ENCODE measurements at places on chromosomes 5 and 9.
A peak's percentile ranks its signal among the peaks of the same experiment; 100 is the strongest.

- no peak for DNase-seq
Measured at GRCh38 chr5:81534441-81534840, 140.5 kb upstream of the ACOT12 start.

DNA sequence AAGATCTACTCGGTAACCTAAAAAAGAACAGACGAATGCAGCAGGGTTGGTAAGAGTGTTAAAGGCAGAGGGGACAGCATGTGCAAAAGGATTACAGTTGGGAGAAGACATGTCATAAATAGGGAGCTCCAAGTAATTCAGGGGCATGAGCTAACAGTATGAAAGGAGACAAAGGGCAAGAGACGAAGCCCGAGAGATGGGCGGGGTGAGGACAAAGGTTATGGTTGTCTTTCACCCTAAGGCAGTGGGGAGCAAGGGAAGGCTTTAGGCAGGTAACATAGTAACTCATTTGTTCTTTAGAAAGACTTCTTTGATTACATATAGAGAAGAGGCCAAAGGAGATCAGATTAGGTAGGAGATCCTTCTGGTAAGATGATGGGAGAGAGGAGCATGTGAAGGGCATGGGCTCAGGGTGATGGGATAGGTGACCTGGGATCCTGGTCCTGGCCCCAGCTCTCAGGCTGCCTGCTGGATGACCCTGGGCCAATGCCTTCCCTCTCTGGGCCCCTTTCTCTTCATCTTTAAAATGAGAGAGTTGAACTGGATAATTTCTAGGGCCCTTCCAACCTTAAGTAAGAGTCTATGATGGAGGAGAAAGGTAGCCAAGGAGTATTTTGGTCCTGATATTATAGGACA, 19.5 kb downstream of the MORN5 start:
- no peak for DNase-seq

GRCh38 chr9:93130861-93131481, 3.1 kb downstream of the NINJ1 start:
- DNase-seq, result no peak

DNA sequence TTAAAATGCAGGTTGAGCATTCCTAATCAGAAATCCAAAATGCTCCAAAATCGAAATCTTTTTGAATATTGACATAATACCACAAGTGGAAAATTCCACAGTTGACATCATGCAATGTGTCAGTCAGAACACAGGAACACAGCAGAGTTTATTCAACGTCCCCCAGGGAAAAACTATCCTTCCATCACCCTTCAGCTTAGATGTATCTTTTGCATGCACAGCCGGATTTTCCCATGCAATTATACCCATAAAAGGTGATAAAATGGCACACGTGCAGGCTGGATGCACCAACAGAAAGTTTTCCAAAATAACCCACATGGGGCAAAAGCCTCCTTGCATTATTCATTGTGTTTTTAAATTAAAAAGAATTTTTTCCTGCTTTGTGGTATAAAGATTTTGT, 71.2 kb downstream of the RAB24 start:
- no peak for DNase-seq

- DNase-seq, result no peak
Measured at GRCh38 chr5:34616651-34617050, 39.5 kb upstream of the RAI14 start.

GRCh38 chr5:173429489-173430150, 101.4 kb upstream of the STC2 start:
- no peak for DNase-seq

DNA sequence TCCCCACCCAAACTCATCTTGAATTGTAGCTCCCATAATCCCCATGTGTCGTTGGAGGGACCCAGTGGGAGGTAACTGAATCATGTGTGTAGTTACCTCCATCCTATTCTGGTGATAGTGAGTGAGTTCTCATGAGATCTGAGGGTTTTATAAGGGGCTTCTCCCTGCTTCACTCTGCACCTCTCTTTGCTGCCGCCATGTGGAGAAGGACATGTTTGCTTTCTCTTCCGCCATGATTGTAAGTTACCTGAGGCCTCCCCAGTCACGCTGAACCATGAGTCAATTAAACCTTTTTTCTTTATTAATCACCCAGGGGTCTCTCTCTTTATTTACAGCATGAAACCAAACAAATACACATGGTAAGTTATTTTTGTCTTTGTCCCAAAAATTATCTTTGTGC, 726.1 kb downstream of the CDH18 start:
- no peak for DNase-seq

DNA sequence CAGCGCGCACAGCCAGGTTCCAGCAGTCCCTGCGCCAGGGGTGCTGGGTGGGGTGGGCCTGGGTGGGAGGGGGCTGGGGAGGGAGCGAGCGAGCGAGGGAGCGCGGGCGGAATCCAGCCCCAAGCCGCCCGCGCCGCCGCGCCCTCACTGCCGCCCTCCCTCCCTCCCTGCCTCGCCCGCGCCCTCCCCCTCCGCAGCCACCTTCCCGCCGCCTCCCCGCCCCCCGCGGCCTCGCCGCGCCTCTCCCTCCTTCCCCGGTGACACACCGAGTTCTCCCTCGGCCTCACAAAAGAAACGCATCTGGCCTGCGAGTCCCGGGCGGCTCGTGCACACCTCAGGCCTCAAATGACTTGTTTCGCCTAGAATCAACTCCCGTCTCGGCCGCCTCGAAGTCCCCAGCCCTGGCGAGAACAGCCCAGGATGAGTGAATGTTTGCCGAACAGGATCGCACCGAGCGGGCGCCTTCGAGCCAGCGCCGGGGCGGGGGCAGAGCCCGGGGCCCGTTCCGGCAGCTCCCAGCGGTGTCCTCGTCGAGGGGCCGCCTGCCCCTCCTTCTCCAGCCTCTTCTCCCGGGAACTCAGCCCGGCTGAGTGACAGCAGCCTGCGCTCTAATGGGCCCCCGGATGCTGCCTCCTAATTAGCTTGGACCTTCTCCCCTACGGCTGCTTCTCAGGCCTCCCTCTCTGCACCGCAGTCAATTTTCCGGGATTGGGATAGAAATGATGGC, 371 bp upstream of the PITX1 start:
- peak; percentile 50 for DNase-seq

- DNase-seq, result no peak
Measured at GRCh38 chr5:167177736-167178135, 1113.7 kb upstream of the WWC1 start.

DNA sequence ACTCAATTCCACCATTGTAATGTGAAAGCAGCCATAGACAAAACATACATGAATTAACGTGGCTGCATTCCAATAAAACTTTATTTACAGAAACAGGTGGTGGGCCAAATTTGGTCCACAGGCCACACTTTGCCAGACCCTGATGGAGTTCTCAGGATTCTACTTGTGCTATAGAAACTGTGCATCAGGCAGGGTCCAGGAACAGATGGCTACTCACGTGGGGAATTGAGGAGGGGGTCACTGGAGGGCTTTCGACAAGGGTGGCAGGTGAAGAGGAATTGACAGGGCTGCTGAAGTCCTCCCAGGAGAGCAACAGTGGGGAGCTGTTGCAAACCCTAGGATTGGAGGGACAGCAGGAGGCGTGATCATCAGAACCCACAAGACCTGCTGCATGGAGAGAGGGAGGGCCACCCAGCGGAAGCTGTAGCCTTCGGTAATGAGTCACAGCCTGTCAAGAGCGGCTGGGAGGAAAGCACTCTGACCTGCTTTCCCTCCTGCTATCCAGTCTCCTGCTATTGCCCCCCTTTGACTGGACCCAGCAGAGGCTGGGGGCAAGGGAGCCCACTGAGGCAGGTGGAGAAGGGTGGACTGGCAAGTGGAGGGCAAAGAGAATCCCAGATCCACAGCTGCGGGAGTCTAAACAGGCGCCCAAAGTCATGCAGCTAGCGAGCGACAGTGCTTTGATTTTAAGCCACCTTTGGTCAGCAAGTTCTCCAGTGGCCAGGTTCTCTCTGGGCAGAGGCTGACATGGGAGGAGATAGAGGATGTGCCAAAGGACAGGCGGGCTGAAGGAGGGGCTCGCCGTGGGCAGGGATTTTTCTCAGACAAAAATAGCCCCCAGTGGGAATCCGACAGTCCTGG, 138.3 kb upstream of the SMIM23 start:
- no peak for DNase-seq

DNA sequence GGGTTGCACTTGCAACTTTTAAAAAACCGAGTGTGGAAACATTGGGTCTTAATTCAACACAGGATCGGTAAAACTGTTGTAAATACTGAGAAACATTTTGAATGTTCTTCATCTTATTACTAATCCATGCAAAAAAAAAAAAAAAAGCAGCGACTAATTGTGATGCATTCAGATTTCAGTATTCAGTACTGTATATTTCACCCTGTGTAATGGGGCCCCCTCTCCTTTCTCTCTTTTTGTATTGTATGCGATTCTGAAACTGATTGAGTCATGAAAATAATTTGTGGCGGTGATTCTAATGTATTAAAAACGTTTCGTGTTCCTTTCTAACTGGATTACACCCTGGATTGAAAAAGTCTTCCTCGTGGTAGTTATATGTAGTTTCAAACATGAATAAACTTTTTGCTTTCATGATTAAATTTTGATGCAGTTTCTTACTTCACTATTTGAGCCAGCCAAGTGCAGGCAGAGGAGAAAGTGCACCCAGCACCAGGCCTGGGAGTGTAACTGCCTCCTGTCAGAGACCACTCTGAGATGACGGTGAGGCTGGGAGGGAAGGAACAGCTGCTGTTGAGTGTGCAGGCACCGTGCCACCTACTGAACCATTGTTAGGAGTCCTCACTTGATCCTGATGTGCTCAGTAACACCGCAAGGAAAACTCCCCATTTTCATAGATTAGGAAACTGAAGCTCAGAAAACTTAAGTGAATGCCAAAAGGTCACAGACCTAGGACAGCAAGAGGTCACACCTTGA, 220.0 kb downstream of the PBX3 start:
- no peak for DNase-seq

- no peak for DNase-seq
Measured at GRCh38 chr9:86925686-86926085, 21.6 kb downstream of the GAS1 start.

DNA sequence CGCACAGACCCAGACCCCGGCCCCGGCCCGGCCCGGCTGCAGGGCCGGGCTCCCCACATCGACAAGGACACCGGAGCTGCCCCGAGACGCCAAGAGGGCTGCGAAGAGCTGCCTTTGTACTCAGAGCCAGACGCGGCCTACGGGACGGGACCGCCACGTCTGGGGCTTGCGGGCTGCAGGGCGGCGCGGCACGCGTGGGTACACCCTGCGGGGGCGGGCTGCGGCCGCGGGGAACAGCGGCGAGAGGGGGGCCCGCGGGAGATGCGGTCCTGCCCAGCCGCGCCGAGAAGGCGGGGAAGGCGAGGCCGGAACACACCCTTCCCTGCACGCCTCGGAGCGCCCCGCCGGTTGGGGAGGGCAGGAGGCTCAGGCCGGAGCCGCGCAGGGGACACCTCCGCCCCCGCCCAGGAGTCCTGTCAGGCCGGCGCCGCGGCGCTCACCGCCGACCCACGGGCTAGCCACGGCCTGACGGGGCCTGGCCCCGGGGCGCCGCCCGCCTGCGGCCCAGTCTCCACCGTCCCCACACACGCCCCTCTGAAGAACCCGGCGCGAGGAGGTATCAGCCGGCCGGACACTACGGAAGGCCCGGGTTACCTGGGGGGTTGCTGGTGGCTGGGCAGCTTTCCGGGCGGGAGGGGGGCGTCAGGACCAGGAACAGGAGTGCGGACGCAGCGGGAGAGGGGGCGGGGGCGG, 478 bp downstream of the RAB14 start:
- DNase-seq, result no peak

DNA sequence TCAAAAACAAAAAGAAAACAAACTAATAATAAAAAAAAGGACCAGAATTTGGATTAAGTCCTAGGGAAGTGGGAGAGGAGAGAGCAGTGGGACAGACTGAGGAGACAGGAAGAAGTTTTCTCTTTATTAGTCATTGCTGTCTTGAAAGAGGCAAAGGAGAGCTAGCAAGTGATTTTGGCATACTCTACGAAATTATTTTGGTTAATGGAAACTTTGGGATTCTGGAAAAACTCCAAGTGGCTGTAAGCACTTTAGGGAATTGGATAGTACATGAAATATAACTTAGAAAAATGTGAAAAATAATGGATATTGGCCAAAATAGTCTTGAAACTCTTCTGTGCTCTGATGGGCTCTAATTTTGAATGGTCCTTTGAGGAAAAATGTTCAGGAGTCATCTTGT, 1641.8 kb upstream of the WWC1 start:
- DNase-seq, result no peak

DNA sequence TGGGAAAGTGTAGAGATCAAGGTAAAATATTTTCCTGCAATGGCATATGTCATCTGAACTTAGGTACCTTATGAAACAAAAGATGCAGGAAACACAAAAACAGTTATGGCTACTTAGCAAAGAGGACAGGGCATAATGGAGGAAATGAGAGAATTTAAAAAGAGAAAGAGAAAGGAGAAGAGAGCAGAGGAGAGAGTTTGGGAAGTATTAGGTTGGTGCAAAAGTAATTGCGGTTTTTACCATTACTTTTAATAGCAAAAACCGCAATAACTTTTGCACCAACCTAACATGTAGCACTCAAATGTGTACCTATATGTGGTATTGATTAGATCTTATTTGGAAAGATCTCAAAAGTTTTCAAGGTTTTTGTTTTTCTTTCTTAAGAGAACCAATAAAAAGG, 160.1 kb upstream of the ACTBL2 start:
- no peak for DNase-seq

GRCh38 chr9:131465401-131465800, 37.3 kb upstream of the POMT1 start:
- DNase-seq, result no peak

GRCh38 chr9:81119591-81119990, 569.8 kb downstream of the TLE1 start:
- DNase-seq, result no peak

GRCh38 chr9:96617439-96618185, 2.0 kb downstream of the CDC14B start:
- no peak for DNase-seq

DNA sequence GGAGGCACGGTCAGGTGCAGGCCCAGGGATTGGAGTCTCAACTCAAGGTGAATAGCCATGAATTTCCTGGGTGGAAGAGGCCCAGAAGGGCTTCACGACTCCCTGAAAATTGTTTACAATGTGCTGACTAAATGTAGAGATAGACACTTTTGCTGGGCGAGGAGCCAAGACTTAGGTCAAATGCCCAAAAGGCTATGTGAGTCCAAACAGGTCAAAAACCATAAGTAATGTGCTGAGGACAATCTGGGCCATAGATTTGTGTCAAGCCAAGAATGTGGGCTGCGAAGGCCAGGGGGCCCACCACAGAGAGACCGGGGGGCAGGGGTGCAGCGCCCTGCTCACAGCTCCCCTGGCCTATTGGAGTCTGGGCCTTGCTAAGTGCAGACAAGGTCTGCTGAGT, 197.8 kb downstream of the HSPA4 start:
- DNase-seq, result no peak

- no peak for DNase-seq
Measured at GRCh38 chr9:71763832-71764231, 4.5 kb downstream of the CEMIP2 start.

- DNase-seq, result no peak
Measured at GRCh38 chr9:113875459-113876150, 504 bp upstream of the ZNF618 start.

GRCh38 chr5:177336603-177337494, 14.6 kb downstream of the LMAN2 start:
- no peak for DNase-seq

Data from NCI-H748 treated with DMSO at 0.1 percent for 48 hours (cell line).